ENCODE measurements at places on chromosomes 3 and 15. TPM values are rescaled to one million over a fixed set of nuclear protein-coding genes. Genes with fewer than 3 reads are reported as not detected.

DNA sequence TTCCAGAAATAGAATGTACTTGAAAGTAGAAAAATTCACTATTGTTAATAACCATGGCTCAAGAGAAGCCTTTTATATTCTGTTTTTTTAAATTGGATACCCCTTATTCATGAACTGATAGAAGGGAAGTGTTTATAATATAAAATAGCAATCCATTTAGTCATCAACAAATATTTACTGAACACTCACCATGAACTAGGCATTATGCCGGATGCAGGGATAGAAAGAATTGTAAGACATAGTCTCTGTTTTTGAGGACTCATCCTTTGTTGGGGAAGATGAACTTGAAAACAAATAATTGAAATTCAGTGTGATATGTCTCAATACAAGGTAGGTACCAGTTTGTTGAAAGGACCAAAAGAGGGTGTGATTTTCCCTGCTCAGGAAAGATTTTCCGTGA lies 160.9 kb upstream of the SATB1 start:
- DNase-seq, result no peak

The RAB6B gene
- total RNA-seq, result 0.39 TPM

GRCh38 chr3:195445885-195446284 lies 3.1 kb upstream of the ACAP2 start:
- DNase-seq, result no peak

DNA sequence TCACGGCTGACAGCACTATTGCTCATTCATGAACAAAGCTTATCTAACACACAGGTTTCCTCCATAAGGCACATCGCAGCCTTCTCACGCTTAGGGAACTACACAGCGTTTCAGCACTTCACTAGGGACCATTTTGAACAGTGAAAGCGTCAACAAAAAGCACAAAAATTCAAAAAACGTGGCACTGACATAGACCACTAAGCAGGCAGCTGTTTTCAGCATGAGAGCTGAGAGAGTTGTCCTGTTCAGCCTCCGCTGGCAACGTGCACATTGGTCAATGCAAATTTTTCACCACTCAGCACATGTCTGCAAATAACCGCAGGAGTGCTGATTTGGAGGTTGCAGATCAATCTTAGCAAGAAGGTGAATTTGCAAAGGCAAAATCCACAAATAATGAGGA lies 109.2 kb downstream of the LRRK1 start:
- no peak for DNase-seq

The ITIH3 gene
- total RNA-seq, result 0.64 TPM

The LRRC31 gene
- total RNA-seq, result not detected

The GRAMD2A gene
- 0.13 TPM for total RNA-seq

GRCh38 chr3:36227980-36228379 lies 152.3 kb upstream of the STAC start:
- DNase-seq, result no peak

DNA sequence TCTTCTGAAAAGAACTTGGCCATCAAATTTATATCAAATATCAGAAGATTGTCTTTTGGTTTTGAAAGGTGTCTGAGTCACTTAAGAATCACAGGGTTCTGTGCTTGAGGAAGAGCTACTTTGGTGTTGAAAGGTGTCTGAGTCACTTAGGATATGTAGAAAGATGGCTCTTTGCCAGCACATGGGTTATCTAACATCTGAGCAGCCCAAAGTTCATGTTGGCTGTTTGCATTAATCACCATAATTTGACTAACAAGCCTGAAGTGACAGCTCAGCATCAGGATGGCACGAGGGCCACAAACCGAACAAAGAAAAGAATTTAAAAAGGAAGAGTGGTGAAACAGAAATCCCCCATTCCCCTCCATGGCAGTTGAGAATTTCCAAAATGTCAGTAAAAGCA lies 190.5 kb upstream of the CMC1 start:
- DNase-seq, result no peak

- DNase-seq, result no peak
Observed at GRCh38 chr3:120661106-120661905, 20.7 kb downstream of the HGD start.

The BCL2A1 gene
- total RNA-seq, result 0.13 TPM

DNA sequence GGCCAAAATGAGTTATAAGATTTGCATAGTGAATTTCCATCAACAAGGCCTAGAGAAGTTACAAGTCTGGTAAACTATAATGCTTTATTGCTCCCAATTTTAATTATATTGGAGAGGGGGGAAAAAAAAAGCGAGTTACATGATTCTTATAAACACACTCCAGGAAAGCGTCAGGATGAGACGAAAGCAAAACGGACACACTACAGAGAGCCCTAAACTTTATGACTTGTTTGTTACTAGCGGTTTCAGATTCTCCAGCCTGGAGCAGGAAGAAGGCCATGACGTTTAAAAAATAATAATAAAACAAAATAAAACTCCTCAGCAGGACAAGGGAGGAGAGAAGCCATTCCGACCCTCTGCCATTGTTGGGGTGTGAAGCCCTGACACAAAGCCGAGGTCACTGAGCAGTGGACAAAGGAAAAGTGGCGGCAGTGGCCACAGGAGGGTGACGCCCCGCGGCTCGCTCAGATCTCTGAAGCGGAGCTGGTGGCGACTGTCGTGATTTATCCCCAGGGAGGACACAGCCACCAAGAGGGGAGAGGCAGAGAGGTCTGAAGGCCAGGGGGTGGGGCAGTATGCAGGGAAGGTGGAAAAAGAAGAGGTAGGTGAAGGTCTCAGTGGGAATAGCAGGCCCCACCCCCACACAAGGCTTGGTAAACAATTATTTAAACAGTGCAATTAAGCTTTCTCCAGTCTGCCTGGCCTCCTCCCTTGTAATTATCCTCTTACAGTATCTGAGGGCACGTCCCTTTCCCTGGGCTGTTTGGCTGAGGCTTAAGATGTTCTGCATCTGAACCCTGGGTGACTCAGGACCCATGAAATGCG lies 45.3 kb downstream of the ADAMTS9 start:
- no peak for DNase-seq

The SUSD5 gene
- 0.63 TPM for total RNA-seq

DNA sequence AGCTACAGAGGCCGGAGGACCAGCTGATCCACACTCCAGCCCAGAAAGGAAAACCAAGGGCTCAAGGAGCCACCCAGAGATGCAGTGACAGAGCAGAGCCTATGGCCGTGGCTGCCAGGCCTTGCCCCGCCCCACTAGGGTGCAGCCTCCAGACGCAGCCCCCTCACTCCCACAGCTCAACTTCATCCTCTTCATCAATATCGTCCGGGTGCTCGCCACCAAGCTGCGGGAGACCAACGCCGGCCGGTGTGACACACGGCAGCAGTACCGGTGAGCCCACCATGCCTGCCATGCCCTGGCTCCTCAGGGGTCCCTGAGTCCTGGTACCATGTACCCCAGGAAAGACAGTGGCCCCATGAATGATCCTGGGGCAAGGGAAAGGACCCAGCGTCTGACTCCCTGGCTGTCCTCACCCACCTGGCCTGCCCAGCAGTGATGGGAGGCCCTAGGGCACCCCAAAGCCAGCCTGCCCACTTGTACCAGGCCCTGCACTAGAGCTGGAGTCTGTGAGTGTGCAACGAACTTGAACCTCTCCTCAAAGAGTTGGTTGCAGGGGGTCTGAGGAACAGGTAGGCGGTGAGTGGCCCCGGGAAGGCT lies 24.2 kb downstream of the PTH1R start:
- no peak for DNase-seq

The TYRO3 gene
- 2.7 TPM for total RNA-seq

- no peak for DNase-seq
Observed at GRCh38 chr15:50137330-50137761, 18.3 kb upstream of the ATP8B4 start.

DNA sequence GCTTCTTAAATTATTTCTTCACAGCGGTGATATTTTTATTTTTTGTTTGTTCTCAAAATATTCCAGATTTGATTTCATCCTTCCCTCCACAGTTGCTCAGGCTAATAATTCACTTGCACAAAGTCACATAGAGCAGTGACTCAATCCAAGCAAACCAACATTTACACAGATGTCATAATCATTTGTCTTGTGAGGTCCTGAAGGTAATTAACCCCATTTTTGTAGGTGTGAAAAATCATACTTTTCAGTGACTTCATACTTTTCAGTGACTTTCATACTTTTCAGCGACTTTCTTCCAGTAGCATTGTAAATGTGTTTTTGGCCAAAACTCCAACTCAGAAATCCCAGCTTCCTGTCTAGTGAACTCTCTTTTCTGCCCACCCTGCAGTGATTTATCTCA lies 32.1 kb downstream of the CD200 start:
- DNase-seq, result no peak

- no peak for DNase-seq
Observed at GRCh38 chr3:99702953-99703943, 64.9 kb downstream of the COL8A1 start.

- DNase-seq, result no peak
Observed at GRCh38 chr15:66923438-66923881, 141.9 kb upstream of the SMAD3 start.

- no peak for DNase-seq
Observed at GRCh38 chr3:70078778-70079177, 79.2 kb downstream of the SAMMSON start.

All from dermis microvascular lymphatic vessel endothelial cell (primary cell).